ENCODE measurements at places on chromosomes 16 and 17. TPM values are rescaled to one million over a fixed set of nuclear protein-coding genes. Genes with fewer than 3 reads are reported as not detected.

The ZNF48 gene
- 4.7 TPM for total RNA-seq

The OR1A1 gene
- total RNA-seq = not detected

The OMG gene
- total RNA-seq = 2.0 TPM

The C16orf89 gene
- not detected for total RNA-seq

The ZG16 gene
- not detected for total RNA-seq

The SPNS2 gene
- not detected for total RNA-seq

The FBXO39 gene
- total RNA-seq = 1.2 TPM

The NOS2 gene
- total RNA-seq = 0.15 TPM

The KRT33B gene
- not detected for total RNA-seq

The FGF11 gene
- total RNA-seq = under 0.01 TPM

The TRAF4 gene
- 67.2 TPM for total RNA-seq

The SLC12A3 gene
- total RNA-seq = not detected

The TSC2 gene
- 35.6 TPM for total RNA-seq

The CD68 gene
- total RNA-seq = 24.4 TPM

The SETD1A gene
- total RNA-seq = 4.5 TPM

Data from melanocyte of skin (primary cell).